ENCODE measurements at places on chromosomes 7 and 10.

- DNase-seq, result no peak
Measured at GRCh38 chr10:62696798-62697197, 107.7 kb upstream of the ADO start.

DNA sequence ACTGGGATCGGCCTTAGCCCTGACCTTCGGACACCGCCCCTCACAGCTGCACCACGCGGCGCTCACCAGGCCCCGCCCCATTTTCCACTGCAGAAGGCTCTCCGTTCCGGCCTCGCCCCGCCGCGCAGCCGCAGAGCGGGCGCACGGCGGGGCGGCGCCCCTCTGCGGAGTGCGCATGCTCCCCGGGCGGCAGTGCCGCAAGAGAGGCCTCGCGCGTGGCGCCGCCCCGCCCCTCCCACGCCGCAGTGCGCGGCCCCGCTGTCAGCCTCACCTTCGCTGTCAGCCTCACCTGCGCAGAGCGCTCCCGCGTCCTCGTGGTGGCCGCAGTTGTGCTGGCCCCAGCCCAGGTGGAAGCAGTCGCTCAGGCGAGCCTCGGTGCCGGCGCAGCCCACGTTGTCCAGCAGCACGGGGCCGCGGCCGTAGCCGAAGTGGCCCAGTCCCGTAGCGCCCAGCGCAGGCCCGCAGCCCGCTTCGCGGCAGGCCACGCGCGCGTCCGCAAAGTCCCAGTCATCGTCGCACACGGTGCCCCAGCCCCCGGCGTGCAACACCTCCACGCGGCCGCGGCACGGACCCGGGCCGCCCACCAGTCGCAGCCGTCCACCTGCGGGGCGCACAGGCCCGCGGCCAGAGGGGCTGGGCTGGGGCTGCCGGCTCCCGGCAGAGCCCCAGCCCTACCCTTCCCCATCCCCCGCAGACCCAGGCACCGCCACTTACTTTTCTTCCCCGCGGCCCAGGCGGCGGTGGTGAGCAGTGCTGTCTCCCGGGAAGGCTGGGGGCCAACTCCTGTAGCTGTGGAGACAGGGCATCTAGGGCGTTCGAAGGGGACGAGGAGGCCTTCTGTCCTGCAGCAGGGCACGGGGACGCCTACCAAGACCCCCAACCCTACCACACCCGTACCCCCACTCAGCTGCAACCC, 16.1 kb downstream of the SSC4D start:
- peak; percentile 88 for DNase-seq

DNA sequence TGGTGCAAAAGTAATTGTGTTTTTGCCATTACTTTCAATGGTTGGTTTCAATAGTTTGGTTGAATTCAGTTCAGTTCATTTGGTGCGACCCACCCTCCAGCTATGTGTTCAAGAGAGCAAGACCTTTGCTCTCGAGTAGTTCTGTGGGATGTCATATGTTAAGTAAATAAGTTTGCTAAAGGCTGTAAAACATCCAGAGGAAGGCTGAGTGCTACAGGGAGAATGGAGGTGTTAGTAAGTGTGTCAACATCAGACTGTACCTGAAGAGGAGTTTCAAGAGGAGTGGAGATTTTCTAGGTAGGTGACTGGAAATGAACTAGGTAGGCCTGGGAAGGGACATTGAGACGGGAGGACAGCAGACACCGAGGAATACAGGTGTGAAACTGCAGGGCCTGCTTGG, 147.7 kb downstream of the SH2D4B start:
- no peak for DNase-seq

DNA sequence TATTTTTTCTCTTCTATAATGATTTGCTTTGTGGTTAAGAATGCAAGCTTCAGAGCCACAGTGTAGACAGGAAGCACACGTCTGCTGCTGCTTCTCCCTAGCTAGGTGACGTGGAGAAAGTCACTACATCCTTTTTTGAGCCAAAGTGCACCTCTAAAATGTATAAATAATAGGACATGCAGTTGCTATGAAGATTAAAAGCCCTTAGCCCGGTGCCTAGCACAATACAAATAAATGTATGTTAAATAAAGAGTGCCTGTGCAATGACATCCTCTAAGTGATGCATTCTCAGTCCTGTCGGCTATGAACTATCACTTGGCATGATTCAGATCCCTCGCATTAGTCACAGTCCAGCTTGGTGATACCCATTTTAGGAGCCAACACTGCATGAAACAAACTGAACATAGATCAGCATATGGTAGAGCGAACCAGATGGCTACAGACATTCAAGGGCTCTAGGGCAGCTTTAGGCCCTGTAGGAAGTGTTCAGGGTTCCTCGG, 4.8 kb upstream of the TRDMT1 start:
- peak; percentile 38 for DNase-seq

GRCh38 chr7:96169439-96169838, 152.5 kb downstream of the SLC25A13 start:
- no peak for DNase-seq

- DNase-seq, result no peak
Measured at GRCh38 chr10:3747984-3748383, 37.0 kb downstream of the KLF6 start.

DNA sequence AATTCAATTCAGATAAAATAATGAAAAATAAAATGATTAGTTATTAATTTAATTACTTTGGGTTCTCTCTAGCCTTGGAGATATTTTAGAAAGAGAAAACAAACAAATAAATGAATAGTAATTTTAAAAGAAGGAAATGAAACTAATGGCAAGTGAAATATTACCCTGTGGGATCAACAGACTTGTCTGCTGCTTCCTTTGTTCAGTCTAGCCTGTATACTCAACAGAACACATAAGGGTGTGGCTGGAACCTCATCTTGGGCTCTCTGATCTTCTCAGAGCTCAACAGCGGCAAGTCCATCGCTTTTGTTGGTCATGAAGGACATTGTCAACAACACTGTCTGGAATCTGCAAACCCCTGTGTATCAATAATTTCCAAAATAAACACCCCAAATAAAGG, 904.9 kb downstream of the IPMK start:
- no peak for DNase-seq

Data from activated CD8-positive, alpha-beta memory T cell treated with anti-CD3 and anti-CD28 coated beads for 1 hour (primary cell).